Thymus (tissue), 14 donors: ENCODE measurements at places on chromosomes 13 and 19. TPM values are rescaled to one million over a fixed set of nuclear protein-coding genes. Genes with fewer than 3 reads are reported as not detected.

DNA sequence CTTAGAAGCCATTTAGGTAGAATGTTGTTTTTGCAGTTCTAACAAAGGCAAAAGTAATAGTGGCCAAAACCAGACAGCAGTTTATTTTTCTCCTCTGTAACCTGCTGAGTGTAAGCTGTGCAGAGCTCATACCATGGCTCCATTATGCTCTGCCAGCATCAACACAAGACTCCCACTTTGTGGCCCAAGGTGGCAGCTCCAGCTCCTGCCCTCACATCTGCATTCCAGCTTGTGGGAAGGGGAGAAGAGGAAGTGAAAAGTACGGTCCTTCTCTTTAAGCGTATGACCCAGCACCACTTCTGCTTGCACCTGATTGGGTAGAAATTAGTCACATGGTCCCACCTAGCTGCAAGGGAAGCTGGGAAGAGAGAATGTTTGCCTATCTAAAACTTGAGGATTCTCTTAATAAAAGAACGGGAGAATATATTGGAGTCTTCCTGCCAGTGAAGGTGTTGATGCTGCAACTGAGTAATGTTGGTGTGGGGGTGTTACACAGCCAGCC is 19.2 kb downstream of the ADGRE1 start:
- DNase-seq: no peak
- H3K27ac ChIP-seq: no peak overlapping the region
- no peak overlapping the region for H3K4me3 ChIP-seq
- H3K27me3 ChIP-seq: no peaks in the 10 kb centered on the region
- no peaks in the 10 kb centered on the region for H3K36me3 ChIP-seq
- no peaks in the 10 kb centered on the region for H3K4me1 ChIP-seq

USF2 gene
- 58.8 TPM for total RNA-seq

VSTM1 gene
- 1.1 TPM for total RNA-seq

DNA sequence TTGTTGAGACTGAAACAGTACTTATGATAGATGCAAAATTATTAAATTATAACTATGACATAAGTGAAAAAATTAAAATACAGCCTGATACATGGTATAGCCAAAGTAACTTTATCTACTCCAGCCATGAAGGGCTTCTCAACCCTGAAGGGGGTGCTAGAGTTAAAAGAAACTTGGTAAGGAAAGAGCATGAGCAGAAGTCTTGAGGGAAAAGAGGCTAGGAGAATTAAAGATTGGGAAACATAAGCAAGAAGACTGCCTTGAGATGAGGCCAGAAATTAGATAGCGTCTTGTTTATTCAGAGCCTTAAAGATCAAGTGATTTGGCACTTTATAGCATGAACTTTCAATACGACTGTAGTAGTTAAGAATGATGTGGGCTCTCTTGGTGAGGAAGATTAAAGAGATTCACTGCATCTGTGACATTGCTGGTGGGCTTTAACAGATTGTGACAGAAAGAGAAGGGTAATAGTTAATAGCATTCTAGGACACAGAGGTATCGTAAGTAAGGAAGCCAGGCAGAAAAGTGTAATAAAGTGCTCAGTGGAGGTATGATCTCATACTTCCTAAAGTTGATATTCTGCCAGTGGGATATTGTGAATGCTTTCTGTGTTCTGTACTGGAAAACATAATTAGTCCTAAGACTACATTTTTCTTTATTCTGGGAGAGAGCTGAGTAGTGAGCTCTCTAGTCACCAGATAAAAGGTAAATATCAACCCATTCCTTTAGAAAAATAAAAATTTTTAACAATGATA is 385.4 kb upstream of the PRR20A start:
- no peaks in the 10 kb centered on the region for H3K4me1 ChIP-seq
- no peaks in the 10 kb centered on the region for H3K36me3 ChIP-seq
- H3K27me3 ChIP-seq: no peaks in the 10 kb centered on the region
- H3K27ac ChIP-seq: no peak overlapping the region
- no peak overlapping the region for H3K4me3 ChIP-seq
- no peak for DNase-seq

DNA sequence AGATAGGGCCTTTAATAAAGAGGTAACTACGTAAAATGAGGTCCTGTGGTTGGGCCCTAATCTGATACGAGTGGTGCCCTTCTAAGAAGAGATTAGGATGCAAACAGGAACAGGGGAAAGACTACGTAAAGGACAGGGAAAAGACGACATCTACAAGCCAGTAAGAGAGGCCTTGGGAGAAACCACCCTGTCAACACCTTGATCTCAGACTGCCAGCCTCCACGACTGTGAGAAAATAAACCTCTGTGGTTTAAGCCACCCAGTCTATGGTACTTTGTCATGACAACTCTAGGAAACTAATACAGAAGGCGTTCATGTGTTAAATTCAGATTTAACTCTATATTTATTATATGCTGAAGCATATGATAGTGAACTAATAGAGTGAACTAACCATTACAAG is 566.3 kb downstream of the UQCRFS1 start:
- H3K27ac ChIP-seq: no peak overlapping the region
- H3K4me3 ChIP-seq: no peak overlapping the region
- no peaks in the 10 kb centered on the region for H3K27me3 ChIP-seq
- no peak for DNase-seq
- no peaks in the 10 kb centered on the region for H3K36me3 ChIP-seq

DNA sequence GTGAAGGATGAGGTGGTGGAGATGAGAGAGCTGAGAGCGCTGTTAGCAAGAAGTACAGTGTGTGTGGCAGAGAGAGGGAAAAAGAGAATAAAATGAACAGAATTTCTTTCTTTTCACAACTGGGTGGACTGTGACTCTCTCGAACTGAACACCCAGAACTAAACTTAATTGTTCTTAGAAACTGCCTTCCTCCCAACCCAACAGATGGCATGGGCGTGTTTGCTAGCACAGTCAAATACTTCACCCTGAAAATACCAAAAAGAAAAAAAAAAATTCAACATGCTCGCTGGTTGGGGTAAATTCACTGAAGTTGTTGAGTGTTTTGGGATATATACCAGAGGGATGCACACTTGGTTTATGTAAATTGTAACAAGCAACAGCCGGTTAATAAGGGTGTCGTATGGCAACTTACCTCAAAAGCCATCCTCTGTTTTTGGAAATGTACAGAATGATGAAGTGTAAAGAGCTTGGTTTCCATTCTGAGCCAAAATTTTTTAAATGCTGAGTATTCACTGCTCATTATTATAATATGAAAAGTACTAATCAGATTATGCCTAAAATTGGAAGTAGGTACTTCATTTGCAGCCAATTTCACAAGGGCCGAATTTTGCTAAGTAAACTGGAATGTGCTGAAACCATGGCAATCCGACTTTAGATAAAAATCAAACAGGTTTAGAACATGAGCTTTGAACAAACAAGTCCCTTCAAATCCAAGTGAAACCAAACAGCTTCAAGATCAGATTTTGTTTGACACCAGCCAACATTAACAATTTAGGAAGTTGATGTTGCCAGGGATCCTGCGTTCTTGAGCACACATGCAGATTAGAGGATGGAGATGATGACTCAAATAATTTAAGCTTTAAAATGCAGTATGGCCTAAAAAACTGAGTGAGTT is 115.8 kb downstream of the ZIC5 start:
- H3K36me3 ChIP-seq: no peaks in the 10 kb centered on the region
- no peaks in the 10 kb centered on the region for H3K27me3 ChIP-seq
- no peak for DNase-seq
- H3K27ac ChIP-seq: no peak overlapping the region
- no peaks in the 10 kb centered on the region for H3K4me1 ChIP-seq

- peak overlapping the region; percentile 25 for H3K27ac ChIP-seq
- DNase-seq: no peak
- peaks cover 51% of the 10 kb centered on the region for H3K36me3 ChIP-seq
- no peak overlapping the region for H3K4me3 ChIP-seq
- H3K4me1 ChIP-seq: peaks cover 63% of the 10 kb centered on the region
Measured at GRCh38 chr19:18306209-18306887, 16.5 kb downstream of the LSM4 start.

DNA sequence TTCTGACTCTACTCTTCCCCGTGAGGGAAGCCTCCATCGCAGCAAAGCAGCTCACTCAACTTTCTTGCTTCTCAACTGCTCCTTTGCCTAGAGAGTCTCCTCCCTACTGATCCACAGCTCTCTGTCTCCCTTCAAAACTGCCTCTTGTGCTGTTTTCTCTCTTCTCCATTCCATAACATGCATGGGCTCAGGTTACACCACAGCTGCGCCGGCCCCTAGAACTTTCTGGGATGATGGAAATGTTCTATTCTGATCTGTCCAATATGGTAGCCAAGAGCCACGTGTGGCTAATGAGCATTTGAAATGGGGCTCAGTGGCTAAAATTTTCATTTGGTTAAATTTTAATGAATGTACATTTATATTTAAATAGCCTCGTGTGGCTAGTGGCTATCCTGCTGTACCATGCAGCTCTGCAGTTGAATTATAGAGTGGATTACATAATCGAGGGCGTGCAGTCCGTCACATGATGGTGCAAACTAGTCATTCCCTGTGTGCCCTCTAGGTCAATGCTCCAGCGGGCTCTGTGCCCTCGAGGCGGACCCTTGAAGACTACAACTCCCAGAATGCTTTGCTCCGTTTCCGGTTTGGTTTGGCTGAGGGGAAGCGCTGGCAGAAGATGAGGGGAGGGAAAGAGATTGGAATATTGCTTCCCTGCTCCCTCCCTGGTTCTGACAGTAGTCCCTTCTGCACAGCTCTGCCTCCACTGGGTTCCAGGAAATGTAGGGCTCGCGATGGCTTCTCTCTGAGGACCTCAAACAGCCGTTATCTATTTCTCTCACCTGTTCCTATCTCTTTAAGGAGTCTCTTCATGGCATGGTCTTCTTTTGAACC is 109.8 kb downstream of the CACNA1A start:
- H3K27me3 ChIP-seq: no peaks in the 10 kb centered on the region
- DNase-seq: no peak
- H3K4me1 ChIP-seq: no peaks in the 10 kb centered on the region
- no peak overlapping the region for H3K27ac ChIP-seq

- H3K4me3 ChIP-seq: peak overlapping the region; percentile 93
- DNase-seq: no peak
- H3K4me1 ChIP-seq: peaks cover 16% of the 10 kb centered on the region
- H3K27me3 ChIP-seq: peaks cover 6% of the 10 kb centered on the region
- no peaks in the 10 kb centered on the region for H3K36me3 ChIP-seq
Measured at GRCh38 chr13:74132152-74132775, 1.9 kb downstream of the KLF12 start.

LIN7B gene
- total RNA-seq: 3.5 TPM

WDR87 gene
- under 0.01 TPM for total RNA-seq

TUBA3C gene
- total RNA-seq: not detected

PRR22 gene
- 1.6 TPM for total RNA-seq

PPP1R37 gene
- total RNA-seq: 16.5 TPM

ZNF329 gene
- total RNA-seq: 11.9 TPM

DNA sequence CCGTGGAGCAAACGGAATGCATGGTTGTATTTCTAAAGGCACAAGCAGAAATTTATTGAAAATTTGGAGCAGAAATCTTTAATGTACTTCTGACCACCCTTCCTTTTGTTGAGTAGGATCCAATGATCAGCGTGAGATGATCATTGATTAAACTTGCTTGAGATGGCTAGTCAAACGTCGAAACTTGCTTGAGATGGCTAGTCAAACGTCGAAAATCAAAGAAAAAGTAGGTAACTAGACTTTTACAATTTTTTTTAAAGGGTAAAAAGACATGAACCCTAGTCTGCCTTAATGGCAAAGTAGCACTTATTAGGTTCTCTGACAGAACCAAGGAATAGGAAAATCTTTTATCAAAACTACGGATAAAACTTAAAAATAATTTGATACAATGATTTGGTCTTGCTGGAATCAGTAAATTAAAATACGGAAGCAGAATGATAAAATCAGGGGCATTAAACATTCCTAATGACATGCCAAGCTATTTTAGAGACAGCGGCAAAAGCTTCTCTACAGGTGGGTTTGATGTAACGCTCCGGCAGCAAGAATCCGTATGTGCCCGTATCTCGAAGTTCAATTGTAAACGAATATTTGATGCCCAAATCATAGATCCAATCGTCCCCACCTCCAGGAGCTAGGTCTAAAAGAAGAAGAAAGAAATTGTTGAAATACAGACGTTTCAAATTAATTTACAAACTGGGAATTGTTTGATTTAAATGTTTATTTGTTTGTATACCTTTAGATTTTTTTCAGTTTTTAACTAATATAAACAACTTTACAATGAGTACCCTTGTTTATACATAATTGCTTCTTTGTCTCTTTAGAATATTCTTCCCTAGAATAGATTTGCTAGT is 841 bp upstream of the ZC3H13 start:
- peaks cover 5% of the 10 kb centered on the region for H3K27me3 ChIP-seq
- H3K4me3 ChIP-seq: peak overlapping the region; percentile 83
- peaks cover 5% of the 10 kb centered on the region for H3K4me1 ChIP-seq

DNA sequence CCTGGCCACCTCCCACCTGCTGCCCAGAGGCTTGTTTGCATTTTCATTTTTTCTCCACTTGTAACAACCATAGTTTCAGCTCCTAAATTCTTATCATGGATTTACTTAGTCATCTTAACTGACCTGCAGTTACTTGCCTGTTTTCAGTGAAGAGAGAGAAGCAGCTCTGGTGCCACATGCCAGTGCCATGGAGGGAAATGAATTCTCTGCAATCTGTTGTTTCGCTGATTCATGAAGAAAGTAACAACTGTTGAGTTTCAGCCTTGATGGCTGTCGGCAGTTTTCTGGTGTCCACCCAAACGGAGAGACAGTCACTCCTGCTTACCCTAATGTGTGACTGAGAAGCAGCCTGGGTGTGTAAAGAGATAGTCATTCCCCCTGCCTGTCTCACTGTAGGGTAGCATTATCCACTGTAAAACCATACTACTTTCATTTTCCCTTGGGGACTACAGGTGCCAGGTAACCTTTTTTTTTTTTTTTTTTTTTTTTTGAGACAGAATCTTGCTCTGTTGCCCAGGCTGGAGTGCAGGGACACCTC is 116.1 kb downstream of the DNAJC3 start:
- DNase-seq: no peak
- peaks cover 14% of the 10 kb centered on the region for H3K36me3 ChIP-seq
- no peak overlapping the region for H3K4me3 ChIP-seq
- no peaks in the 10 kb centered on the region for H3K4me1 ChIP-seq

ATP8B3 gene
- total RNA-seq: 1.3 TPM

DNA sequence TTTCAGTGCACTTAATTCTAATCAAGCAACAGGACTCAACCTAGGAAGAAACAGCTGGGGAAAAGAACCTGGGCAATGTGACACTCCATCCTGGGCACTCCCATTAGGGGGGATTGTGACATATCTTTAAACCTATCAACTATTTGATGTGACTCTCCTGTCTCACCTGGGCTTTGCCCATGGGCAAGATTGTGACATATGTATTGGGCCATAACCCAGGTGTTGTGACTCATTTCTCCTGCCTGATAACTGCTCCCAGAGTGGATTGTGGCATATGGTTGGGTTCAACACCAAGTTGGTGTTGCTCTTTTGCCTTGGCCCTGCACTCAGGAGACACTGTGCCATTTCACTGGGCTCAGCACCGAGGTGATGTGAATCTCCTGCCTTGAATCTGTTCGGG is 82.6 kb downstream of the ZNF723 start:
- H3K27ac ChIP-seq: no peak overlapping the region
- H3K27me3 ChIP-seq: no peaks in the 10 kb centered on the region
- H3K4me1 ChIP-seq: no peaks in the 10 kb centered on the region
